ENCODE measurements at places on chromosomes 3 and 15.

- ATAC-seq, result no peak
These were observed 11.5 kb upstream of the SHF start for GRCh38 chr15:45199136-45199810.

GRCh38 chr15:25718597-25718996 is 144.5 kb downstream of the ATP10A start:
- ATAC-seq, result no peak

- no peak for ATAC-seq
These were observed 29.5 kb downstream of the TBC1D2B start for GRCh38 chr15:78047761-78048627.

DNA sequence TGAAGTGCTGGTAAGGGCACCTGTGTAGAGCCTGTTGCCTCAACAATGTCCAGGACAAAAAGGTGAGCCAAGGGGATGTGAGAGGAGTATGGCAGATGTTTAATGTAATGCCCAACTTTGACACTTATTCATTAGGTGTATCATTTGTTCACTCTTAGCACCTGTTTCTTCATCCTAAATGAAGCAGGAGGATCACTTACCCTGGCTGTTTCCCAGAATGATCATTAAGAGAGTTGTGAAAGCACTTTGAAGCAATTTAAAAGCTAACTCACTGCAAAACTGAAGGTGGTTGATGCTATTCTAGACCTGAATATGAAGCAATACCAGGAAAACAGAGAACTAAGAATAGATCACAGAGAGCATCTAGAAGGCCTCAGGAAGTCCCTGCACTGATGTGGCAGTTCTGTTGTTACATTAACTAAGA is 3.4 kb upstream of the HHLA2 start:
- peak; percentile 85 for ATAC-seq

DNA sequence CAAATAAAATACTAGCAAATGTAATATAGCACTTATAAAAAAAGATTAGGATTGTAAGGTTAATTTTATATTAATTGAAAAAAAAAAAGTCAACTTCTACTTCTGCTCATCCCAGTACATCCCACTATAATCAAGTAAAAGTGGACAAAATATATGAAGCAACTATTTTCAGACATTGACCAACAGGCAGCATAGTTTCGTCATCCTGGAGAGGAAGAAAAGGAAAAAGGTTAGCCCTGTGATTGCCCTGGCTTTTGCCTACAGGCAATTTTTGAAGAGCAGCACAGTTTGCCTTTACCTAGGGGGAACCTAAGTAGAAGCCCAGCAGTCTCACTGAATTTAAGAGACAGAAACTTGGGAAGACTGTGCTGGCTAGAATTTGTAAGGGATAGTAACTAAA is 52.2 kb upstream of the ACTC1 start:
- ATAC-seq, result no peak

Measured in stimulated activated memory B cell treated with anti-CD40 and anti-IgM and Interleukin-4, amounts not matched to agents 10 μg/mL and 1 μg/mL and 100 μg/mL, for 72 hours (primary cell).